ENCODE measurements at places on chromosomes 1 and 21. TPM values are rescaled to one million over a fixed set of nuclear protein-coding genes. Genes with fewer than 3 reads are reported as not detected.

DNA sequence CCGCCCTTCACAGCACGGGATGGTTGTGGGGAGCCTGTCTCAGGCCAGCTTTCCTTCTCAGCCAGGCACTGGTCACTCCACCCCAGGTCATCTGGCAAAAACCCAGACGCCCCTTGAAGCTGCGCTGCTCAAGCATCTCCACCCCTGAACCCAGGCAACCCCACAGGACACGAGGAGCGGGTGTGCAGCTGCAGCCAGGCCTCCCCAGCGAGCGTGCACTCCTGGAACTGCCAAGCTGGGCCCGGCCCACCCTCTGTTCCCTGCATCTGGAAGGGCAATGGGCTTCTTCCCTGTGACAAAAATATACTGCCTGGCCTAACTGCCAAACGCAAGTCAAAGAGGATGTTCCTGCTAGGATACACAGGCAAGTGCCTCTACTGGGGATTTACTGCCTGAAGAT lies 39.7 kb downstream of the SLC66A1 start:
- no peak for DNase-seq

GRCh38 chr1:224582041-224582440 lies 34.1 kb upstream of the CNIH3 start:
- DNase-seq, result no peak

DNA sequence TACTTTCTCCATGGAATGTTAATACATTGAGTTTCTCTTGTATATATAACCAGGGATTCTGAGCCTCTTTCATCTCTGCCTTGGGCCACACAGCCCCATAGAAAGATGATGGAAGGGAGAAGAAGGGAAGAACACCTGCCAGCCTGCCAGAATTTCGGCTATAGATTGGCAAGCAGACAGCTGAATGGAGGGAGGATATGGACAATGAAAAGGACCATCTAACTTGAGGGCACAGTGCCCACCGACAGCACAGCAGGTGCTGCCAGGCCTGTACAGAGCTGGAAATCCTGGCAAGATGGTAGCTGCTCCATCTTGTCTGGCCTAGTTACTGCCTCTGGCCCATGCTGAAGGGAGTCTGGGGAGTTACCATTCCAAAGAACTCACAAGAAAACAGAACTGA lies 244.3 kb downstream of the FGGY start:
- DNase-seq, result no peak

- no peak for DNase-seq
These were observed 86.8 kb downstream of the TEX35 start for GRCh38 chr1:178599745-178600144.

- DNase-seq, result no peak
These were observed 6.4 kb downstream of the FOXD3 start for GRCh38 chr1:63328781-63329180.

- DNase-seq, result no peak
These were observed 36.0 kb downstream of the CAPN2 start for GRCh38 chr1:223748405-223748772.

GRCh38 chr1:168514455-168514854 lies 29.3 kb downstream of the XCL2 start:
- no peak for DNase-seq

DNA sequence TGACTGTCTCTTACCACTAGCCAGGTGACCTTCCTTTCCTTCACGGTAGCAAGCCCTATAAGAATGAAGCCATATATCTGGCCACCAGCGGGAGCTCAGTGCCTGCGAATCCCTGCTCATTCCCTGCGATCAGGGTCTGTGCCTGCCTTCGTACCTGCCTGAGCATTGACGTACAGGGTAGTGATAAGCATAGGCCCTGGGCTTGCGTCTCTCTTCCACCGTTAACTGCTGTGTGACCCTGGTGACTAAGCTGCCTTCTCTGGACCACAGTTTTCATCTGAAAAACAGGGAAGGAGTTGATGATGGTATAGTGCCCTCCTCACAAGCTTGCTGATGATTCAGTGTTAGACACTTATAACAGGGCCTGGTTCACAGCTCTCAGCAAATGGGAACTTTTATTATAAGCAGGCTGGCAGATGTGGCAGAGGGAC lies 4.1 kb downstream of the ZC3H12A start:
- no peak for DNase-seq

DNA sequence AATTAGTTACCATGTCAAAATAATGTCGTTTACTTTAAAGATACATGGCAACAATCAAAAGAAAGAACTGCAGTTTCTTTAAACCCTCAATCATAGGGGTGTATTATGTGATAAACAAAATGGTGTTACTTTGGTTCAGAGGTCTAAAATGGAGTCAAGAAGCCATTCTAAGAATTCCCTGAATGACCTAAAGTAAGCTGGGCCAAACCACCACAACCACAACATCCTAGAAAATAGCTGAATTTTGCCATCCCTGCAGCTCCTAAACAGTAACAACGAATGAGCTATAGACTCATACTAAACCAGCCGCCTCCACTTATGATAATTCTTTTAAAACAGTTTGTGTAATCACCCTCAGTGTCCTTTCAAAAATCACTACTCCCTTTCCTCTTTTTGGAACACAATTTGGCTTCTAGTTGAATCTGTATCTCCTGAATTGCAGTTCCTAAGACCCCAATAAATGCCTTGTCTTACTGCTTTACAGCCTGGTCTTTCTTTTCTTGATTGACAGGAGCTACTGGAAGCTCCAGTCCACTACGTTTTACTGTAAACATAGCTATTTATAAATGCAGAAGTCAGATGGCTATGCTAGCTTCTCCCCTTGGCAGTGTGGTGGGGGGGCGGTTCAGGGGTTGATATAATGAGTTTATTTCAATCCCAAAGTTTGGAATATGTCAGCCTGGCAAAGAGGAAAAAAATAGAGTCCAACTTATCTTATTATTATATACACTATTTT lies 84.3 kb downstream of the PLPPR4 start:
- no peak for DNase-seq

GRCh38 chr1:206471415-206471801 lies 1.1 kb downstream of the IKBKE start:
- DNase-seq, result no peak

DNA sequence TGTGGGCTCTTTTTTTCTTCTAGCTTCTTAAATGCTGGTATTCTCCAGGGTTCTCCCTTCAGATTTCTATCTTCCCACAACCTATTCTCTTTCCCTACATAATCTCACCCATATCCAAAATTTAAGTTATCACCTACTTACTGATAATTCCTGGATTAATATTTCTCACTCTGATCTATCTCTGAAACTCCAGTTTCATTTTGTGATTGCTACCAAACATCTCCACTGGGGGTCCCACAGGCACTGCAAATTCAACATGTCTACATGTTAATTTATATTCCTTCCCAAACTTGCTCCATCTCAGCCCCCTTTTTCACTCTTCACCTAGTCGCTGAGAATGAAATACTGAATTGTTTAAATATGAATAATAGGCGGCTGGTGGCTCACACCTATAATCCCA lies 9.9 kb upstream of the C1orf141 start:
- DNase-seq, result no peak

DNA sequence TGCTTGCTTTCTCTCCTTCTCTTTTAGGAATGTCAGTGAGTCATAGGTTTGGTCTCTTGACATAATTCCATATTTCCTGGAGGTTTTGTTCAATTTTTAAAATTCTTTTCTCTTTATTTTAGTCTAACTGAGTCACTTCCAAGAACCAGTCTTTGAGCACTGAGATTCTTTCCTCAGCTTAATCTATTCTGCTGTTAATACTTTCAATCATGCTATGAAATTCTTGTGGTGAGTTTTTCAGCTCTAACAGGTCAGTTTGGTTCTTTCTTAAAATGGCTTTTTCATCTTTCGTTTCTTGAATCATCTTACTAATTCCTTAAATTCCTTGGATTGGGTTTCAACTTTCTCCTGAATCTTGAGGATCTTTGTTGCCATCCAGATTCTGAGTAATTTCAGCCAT lies 321.0 kb downstream of the PTBP2 start:
- DNase-seq, result no peak

GRCh38 chr1:70518106-70518505 lies 107.0 kb downstream of the CTH start:
- no peak for DNase-seq

DNA sequence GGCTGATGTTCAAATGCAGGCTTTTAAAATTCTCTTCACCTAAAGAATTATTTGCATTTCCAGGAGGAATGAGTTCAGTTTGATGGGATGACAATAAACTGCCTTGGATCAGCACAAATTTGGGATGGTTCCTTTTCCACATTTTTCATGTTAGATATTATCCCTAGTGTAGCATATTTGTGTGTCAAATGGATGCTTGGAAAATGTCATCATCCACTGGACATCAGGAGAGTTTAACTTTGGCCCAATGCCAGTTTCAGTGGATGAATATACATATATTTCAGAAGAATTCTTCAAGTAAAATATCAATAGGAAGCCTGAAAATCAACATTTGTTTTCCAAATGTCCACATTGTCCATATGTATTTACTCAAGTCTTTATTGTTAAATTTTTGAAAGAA lies 116.5 kb upstream of the COL24A1 start:
- DNase-seq, result no peak

- no peak for DNase-seq
These were observed 61.3 kb downstream of the XKR8 start for GRCh38 chr1:28021064-28021463.

GRCh38 chr1:25247829-25248754 lies 838 bp upstream of the RSRP1 start:
- DNase-seq, result no peak

DNA sequence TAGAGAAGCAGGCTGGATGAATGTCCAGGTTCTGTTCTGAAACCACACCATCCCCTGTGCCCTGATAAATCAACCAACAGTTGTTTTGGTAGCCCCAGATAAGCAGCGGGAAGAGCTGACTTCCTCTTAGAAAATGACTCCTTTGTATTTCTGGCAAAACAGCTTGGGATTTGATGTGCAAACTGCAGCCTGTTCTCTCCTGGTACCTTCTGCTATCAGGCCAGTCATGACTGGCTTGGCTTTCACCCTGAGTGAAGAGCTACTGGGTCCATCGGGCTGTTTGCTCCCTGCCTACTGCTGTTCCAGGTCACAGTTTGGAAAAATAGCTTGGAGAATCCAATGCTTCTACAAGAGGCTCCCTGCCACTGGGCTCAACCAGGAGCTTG lies 116.8 kb downstream of the DTL start:
- no peak for DNase-seq

RGS1 gene
- 2.7 TPM for polyA plus RNA-seq

UQCRHL gene
- polyA plus RNA-seq, result 3.8 TPM

UBL4B gene
- polyA plus RNA-seq, result not detected

JAM2 gene
- polyA plus RNA-seq, result 11.8 TPM

APCS gene
- polyA plus RNA-seq, result not detected

CELA2A gene
- not detected for polyA plus RNA-seq

IBA57 gene
- 4.6 TPM for polyA plus RNA-seq

ARHGAP30 gene
- 2.2 TPM for polyA plus RNA-seq

TRNP1 gene
- 7.6 TPM for polyA plus RNA-seq

CR1L gene
- polyA plus RNA-seq, result 1.2 TPM

ETNK2 gene
- polyA plus RNA-seq, result 12.4 TPM

C1orf115 gene
- 7.4 TPM for polyA plus RNA-seq

EYA3 gene
- 16.9 TPM for polyA plus RNA-seq

ZNF593OS gene
- polyA plus RNA-seq, result 0.74 TPM

SPRR2A gene
- polyA plus RNA-seq, result not detected

Measured in left renal pelvis (tissue), 4 donors.